Stomach (tissue), 19 donors: ENCODE measurements at places on chromosomes 6 and 20. TPM values are rescaled to one million over a fixed set of nuclear protein-coding genes. Genes with fewer than 3 reads are reported as not detected.
A peak's percentile ranks its signal among the peaks of the same experiment; 100 is the strongest.

Gene C20orf96
- 5.4 TPM for total RNA-seq

Gene GATA5
- total RNA-seq, result 4.0 TPM

- no peak overlapping the region for H3K4me3 ChIP-seq
- H3K27ac ChIP-seq, result no peak overlapping the region
- H3K27me3 ChIP-seq, result no peaks in the 10 kb centered on the region
- no peaks in the 10 kb centered on the region for H3K4me1 ChIP-seq
- no peak for DNase-seq
- no peaks in the 10 kb centered on the region for H3K36me3 ChIP-seq
These were observed 63.2 kb downstream of the OLIG3 start for GRCh38 chr6:137430954-137431353.

- H3K4me1 ChIP-seq, result peaks cover 96% of the 10 kb centered on the region
- no peaks in the 10 kb centered on the region for H3K27me3 ChIP-seq
- no peak overlapping the region for H3K4me3 ChIP-seq
- no peaks in the 10 kb centered on the region for H3K36me3 ChIP-seq
- H3K27ac ChIP-seq, result peak overlapping the region; percentile 72
These were observed 22.2 kb downstream of the RREB1 start for GRCh38 chr6:7129784-7130569.

- H3K36me3 ChIP-seq, result no peaks in the 10 kb centered on the region
- H3K27ac ChIP-seq, result no peak overlapping the region
- H3K4me3 ChIP-seq, result no peak overlapping the region
These were observed 46.1 kb upstream of the JAG1 start for GRCh38 chr20:10719740-10720385.

DNA sequence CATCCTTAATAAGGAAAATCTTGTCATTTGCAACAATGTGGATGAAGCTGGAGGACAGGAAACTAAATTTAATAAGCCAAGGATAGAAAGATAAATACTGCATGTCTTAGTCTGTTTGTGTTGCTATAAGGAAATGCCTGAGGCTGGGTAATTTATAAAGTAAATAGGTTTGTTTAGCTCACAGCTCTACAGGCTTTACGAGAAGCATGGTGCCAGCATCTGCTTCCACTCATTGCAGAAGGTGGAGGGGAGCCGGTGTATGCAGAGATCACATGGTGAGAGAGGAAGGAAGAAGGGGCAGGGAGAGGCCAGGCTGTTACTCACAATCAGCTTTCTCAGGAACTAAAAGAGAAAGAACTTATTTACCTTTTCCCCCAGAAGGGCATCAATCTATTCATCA lies 118.9 kb upstream of the SMLR1 start:
- no peaks in the 10 kb centered on the region for H3K36me3 ChIP-seq
- no peak overlapping the region for H3K4me3 ChIP-seq
- H3K4me1 ChIP-seq, result no peaks in the 10 kb centered on the region
- no peak for DNase-seq

DNA sequence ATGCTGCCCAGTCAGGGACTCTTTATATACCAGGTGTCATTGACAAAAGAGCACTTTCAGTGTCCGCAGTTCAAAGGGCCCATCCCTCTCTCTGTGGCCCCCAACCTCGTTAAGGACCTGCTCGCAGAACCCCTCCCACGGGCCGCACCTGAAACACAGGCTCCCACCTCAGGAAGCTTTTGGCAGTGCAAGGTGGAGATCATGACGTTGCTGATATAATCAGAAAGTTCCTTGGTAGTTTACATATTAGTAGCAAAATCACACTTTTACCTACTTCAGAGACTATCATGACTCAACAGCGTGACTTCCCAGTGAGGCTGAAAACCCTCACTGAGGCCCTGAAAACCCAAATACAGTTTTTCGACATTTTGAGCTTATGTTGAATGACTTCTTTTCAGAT lies 4.1 kb downstream of the TTLL2 start:
- H3K4me1 ChIP-seq, result no peaks in the 10 kb centered on the region
- H3K4me3 ChIP-seq, result no peak overlapping the region
- H3K27ac ChIP-seq, result no peak overlapping the region
- DNase-seq, result no peak
- H3K36me3 ChIP-seq, result no peaks in the 10 kb centered on the region
